Fibroblast of lung (primary cell): ENCODE measurements at places on chromosomes 11 and 22.

GRCh38 chr11:72996959-72997358 lies 145.2 kb downstream of the FCHSD2 start:
- DNase-seq = no peak

DNA sequence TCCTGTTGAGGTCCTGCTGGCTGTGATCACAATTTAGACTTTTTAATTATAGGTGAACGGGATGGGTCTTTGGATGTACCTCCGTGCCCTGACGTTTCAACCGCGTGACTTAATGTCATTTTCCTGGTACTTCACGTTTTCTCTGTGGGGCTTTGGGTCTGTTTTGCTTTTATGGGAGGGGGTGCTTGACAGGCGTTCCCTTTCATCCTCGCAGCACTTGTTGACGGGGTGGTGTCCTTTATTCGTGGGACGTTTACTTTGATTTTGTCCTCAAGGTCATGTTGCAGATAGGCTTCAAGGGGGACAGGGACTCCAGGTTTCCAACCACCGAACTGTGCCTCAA lies 994 bp downstream of the PPP6R3 start:
- DNase-seq = no peak

DNA sequence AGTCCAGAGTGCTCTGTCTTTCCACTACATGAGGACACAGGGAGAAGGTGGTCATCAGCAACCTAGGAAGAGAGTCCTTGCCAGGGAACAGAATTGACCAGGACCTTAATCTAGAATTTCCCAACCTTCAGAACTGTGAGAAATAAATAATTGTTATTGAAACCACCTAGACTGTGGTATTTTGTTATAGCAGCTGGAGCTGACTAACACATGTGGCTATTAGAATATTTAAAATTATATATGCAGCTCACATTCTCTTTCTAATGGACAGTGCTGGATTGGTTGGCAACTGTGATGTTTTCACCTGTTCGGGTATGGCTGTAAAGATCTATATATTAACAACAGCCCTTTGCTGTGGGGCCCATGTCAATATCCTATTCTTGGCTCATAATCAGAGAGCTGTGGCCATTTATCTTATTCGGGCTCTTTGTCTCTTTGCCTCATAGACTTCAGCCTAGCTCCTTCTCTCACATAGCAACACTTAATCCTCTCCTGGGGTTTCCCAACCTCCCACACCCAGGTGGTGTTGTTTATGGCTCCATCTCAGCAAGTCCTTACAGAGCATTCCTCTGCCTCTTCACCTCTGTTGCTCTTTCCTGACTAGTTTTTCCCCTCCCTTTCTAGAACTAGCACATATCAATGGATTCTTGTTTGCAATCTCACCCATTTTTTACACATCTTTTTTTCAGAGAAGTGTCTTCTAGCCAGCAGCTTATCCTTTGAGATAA lies 46.4 kb upstream of the AMOTL1 start:
- no peak for DNase-seq

GRCh38 chr11:106724293-106724892 lies 293.9 kb downstream of the GUCY1A2 start:
- DNase-seq = peak; percentile 38

DNA sequence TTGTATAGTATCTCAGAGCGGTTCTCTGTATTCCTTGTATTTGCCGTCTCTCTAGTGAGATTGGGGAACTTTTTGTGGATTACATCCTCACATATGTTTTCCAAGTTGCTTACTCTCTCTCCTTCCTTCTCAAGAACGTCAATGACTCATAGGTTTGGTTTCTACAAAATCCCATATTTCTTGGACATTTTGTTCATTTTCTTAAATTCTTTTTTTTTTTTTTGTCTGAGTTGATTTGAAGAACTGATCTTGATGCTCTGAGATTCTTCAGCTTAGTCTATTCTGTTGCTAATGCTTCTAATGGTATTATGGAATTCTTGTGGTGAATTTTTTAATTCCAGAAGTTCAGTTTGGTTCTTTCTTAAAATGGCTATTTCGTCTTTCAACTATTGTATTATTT lies 28.4 kb upstream of the SLN start:
- peak; percentile 43 for DNase-seq
